Amygdala (tissue), 56 donors: ENCODE measurements at places on chromosomes 7 and 10.

DNA sequence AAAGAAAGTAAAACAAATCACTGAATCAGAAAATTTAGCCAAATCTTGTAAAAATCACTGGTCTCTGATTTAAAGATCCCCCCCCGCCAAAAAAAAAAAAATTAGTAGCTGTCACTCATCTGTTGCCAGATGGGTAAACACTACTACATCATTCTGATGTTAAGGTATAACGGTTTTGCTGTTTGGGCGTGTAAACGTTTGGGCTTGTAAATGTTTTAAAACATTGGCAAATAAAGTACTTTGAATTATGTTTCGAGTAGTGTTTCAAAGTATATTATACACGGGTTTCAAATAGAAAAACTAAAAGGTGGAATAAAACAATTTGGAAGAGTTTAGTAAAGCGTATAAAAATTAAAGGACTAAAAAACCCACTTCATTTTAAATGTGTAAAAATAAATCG is 1.5 kb downstream of the TMEM229A start:
- DNase-seq, result no peak

- DNase-seq, result no peak
These were observed 24.0 kb upstream of the KMT2C start for GRCh38 chr7:152459724-152460251.

GRCh38 chr10:93091960-93092359 is 18.3 kb downstream of the CYP26A1 start:
- no peak for DNase-seq

DNA sequence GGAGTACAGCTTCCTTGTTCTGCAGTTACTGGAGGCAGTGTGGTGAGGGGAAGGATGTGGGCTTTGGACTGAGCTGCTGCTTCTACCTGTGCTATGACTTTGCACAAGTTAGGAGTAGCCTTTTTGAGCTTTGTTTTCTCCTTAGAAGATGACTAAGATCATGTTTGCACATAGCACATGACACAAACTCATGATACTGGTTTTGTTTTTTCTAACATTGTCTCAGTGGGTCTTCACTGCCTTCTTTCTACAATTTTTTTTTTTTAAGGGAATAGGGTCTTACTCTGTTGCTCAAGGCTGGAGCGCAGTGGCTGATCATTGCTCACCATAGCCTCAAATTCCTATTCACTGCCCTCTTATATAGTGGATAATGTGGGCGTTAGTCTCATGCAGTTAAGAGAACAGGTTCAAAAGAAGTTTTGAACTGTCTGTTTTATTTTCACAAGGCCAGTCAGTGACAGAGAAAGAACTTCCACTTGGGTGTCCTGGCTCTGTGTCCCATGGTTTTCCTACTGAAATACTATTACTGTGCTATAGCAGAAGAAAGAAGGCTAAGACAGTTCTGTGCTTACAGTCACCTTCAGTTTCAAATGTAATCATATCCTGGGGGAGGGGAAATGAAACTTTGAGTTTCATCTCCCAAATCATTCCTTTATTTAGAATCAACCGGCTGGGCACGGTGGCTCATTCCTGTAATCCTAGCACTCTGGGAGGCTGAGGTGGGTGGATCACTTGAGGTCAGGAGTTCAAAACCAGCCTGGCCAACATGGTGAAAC is 72.0 kb downstream of the KAT6B start:
- no peak for DNase-seq

DNA sequence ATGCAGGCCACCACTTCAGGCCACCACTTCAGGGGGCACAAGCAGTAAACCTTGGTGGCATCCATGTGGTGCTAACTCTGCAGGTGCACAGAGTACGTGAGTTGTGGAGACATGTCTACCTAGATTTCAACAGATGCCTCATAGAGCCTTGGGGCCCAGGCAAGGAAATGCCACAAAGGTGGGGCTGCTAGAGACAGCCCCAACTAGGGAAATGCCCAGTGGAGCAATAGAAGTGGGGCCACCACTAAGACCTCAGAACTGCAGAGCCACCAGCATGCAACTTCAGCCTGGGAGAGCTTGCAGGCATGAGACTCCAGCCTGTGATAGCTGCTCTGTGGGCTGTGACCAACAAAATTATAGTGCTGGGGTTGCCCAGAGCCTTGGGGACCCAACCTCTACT is 107.6 kb downstream of the DNAJC1 start:
- no peak for DNase-seq

GRCh38 chr10:48968036-48968435 is 28.4 kb upstream of the LRRC18 start:
- no peak for DNase-seq

GRCh38 chr10:88840104-88840503 is 11.5 kb downstream of the ANKRD22 start:
- no peak for DNase-seq

GRCh38 chr7:90180649-90181048 is 26.4 kb downstream of the STEAP1 start:
- no peak for DNase-seq

GRCh38 chr7:133253519-133253875 is 619 bp downstream of the EXOC4 start:
- DNase-seq, result no peak

DNA sequence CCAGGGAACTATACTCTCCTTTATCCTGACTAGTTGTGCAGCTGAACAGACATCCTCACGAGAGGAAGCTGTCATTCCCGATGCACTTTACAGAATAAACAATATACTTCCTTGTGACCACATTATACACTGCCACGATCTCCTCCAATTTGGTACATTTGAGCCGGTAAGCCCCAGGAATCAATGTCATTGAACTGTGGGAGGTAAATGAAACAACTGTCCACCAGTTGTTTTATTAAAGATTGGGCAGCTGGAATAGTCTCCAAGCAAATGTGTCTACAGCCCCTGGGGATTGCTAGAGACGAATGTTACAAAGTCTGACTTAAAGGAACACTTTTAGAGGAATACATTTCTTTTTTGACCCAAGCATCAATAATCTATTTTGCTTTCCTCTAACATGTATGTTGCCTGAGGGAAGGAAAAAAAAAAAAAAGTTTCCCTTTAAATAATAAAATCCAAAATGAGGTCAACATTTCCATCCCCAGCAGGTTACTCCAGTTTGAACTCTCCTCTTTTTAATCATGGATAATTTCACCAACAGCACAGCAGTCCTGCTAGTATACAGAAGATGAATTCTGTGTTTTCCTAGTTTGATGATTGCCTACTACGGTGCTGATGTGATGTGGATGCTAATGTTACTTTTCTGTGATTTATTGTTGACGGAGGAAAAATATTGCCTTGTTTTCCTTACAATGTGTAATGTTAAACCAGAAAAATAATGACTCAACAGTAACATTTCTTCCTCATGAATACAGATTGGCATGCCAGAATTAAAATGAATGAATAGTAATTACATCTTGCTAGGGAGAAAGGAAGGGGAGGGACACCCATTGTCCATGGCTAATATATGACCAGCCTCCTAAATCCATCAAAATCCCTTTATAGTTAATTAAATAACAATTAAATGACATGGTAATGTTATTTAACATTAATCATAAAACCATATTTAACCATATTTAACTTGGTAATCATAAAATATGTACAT is 360.9 kb downstream of the NEBL start:
- no peak for DNase-seq

DNA sequence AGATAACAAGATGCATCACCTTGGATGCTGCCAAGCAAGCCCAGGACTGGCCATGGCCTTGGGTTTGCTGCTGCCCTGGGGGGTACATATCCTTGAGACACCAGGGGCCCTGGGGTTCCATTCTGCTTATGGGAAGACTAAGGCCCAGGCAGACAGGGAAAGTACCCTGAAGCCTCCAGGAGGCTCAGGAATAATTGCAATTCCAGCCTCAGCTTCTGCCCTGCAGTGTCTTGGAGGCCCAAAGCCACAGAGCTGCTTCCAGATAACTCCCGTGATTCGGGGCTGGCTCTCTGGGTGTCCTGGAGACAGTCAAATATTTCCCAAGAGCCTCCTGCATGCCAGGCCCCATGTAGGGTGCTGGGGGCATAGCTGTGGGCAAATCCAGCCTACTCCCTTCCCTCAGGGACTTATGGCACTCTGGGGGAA is 22.6 kb downstream of the MYL10 start:
- no peak for DNase-seq

DNA sequence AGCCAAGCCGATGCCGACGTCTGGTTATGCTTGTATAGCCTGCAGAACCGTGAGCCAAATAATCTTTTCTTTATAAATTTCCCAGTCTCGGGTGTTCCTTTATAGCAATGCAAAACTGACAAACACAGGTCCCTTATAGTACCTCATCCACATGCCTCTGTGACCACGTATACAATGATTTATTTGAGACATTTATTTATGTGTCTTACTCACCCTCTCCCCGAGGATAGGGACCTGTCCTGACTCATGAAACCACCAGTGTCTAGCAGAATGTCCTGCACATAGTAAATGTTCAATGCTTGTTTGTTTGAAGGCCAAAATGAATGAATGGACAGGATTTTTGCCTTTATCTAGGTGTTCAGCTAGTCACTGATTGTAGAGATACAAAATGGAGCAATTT is 147.9 kb upstream of the FZD8 start:
- DNase-seq, result no peak

DNA sequence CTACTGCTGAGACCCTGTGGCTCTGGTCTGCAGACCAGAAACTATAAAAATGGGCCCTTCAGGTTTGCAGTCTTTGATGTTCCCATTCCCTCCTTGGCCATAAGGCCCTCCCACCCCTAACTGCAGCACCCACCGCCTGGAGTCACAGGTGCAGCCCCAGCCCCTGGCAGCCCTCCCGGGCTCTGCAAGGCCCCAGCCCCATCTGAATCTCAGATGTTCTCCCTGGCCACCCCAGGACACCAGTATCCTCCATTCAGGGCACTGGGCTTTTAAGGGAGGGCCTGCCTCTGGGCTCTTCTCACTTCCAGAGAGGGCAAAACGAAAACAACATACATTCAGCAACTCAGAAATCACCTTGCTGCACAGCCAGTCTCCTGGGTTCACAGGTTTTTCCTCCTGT is 107.7 kb upstream of the RET start:
- no peak for DNase-seq

- DNase-seq, result peak; percentile 18
These were observed 39.6 kb upstream of the HSPB1 start for GRCh38 chr7:76262683-76263402.

- DNase-seq, result no peak
These were observed 14.1 kb upstream of the CYTH3 start for GRCh38 chr7:6286486-6286885.

- no peak for DNase-seq
These were observed 78.7 kb downstream of the FAM107B start for GRCh38 chr10:14695847-14696480.
